HL-60 (cell line): ENCODE measurements at places on chromosomes 6 and 20.

DNA sequence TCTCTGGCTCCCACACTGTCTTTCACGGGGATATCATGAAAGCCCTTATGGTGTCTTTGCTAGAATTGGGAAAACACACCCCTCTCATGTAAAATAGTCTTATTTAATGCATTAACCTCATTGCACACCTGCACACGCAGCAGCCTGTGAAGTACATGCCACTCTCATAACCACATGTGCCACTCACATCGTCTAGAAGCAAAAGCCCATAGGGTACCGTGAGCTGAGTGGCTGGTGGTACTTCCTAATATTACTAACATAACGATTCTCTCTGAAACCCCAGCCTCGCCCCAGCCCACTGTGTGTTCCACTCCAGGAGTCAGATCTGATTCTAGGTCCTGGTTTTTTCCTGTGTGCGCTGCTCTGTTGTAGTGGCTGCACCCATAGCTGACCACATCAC is 9.5 kb upstream of the TMEM242 start:
- no peak for DNase-seq

GRCh38 chr6:142112451-142113061 is 20.2 kb upstream of the GJE1 start:
- peak; percentile 82 for DNase-seq

- no peak for DNase-seq
Observed at GRCh38 chr20:48743807-48744206, 84.0 kb downstream of the PREX1 start.

GRCh38 chr6:43600595-43600994 is 24.6 kb downstream of the POLH start:
- DNase-seq, result no peak

DNA sequence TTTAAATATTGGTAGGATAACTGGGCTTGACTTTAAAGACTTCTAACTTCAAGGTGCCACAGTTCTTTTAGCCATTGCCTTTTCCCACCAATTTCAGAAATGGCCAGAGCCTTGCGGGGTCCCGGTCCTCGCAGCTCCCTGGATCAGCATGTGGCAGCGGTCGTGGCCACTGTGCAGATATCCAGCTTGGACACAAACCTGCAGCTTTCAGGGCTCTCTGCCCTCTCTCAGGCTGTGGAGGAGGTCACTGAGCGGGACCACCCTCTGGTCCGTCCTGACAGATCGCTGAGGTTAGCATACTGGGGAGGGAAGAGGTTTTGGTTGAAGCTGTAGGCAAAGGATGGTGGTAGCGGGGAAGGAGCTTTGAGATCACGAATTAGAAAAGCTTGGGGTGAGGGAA is 6.4 kb downstream of the CUL9 start:
- no peak for DNase-seq

- DNase-seq, result no peak
Observed at GRCh38 chr6:40205801-40206200, 271.5 kb upstream of the MOCS1 start.

DNA sequence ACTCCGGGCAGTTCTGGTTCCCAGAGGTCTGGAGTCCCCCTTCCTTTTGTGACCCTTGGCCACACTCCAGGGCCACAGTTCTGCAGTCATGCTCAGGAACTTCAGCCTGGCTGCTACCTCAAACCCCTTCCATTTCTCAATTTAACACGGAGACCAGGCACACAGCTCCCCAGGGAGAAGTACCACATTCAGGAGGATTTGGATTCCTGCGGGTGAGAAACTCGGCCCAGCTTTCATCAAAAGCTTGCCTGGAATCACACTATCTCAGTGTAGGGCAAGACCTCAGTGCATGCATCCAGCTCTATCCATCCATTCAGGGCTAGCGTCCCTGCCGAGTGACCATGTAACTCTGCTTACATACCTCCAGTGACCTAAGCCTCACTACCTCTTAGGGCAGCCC is 16.8 kb upstream of the IP6K3 start:
- DNase-seq, result no peak

- no peak for DNase-seq
Observed at GRCh38 chr6:71473926-71474325, 185.3 kb downstream of the OGFRL1 start.

DNA sequence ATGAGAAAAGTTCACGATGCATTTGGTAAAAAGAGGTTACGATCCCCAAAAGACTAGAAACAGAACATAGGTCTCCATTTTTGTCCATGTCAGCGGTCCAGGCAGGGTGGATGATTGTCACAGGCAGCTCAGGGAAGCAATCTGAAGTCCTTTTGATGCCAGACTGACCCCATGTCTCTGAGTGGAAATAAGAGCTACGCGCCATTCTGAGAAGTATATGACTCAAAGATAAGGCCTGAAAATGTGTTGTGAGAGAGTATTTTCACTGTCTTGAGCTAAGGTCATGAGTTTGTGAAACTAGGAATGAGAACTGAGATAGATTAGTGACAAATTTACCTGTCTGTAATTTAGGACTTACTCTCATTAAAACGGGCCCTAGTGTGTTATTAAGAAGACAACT is 69.5 kb downstream of the LYRM4 start:
- DNase-seq, result no peak

- no peak for DNase-seq
Observed at GRCh38 chr6:74597840-74598239, 608.0 kb downstream of the COL12A1 start.

DNA sequence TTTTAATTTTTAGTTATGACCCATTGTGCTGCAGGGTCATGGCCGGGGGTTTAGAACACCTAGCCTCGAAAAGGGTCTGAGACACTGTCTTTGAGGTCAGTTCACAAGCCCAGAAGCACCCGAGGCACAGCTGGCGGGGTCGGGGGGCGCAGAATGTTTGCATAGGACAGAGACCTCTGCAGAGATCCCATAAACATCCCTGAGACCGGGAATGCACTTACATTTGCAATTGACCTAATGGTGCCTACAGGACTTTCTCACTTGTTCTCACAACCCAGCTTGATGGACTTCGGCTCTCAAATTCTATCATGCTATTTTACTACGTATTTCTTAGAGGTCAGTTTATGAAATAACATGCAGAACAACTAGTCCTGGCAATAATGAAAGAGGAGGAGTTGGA is 33.5 kb upstream of the FOXC1 start:
- no peak for DNase-seq

DNA sequence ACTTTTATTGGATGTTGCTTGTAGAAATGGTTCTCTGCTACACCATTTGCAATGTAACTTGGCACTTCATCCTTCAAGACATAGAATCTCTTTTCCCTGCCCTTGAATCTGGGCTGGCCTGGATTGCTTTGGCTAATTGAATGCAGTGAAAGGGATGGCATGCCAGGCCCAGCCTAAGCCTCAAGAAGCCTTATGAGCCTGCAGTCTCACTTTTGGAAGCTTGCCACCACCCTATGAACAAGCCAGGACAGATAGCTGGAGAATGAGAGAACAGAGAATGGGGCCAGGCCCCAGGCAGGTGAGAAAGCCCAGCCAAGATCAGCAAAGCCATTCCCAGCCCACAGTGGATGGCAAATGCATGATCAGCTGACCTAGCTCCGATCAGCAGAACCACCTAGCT is 350.7 kb upstream of the RNF24 start:
- DNase-seq, result no peak

GRCh38 chr20:47796971-47797370 is 11.7 kb upstream of the SULF2 start:
- DNase-seq, result no peak

GRCh38 chr20:46062151-46062550 is 27.6 kb downstream of the NCOA5 start:
- DNase-seq, result no peak

DNA sequence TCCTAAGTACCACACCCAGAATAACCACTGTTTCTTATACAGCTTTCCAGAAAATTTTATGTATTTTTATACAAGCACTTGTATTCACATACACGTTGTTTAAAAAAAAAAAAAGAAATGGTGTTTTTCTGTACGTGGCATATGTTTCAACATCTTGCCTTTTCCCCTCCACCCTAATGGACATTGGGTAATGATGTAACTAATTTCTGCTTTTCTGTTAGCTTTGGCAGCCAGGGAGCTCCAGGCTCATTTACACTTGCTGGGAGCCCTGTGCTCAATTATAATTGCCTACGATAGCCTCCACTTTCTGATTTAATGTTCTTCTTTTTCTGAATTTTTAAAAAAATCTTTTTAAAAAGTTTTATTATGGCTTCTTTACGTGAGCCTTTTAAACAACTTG is 352.4 kb downstream of the UTRN start:
- DNase-seq, result peak; percentile 24

- peak; percentile 86 for DNase-seq
Observed at GRCh38 chr20:25077610-25078169, 4.3 kb downstream of the VSX1 start.

- no peak for DNase-seq
Observed at GRCh38 chr6:130216620-130217019, 6.1 kb downstream of the SAMD3 start.

- DNase-seq, result no peak
Observed at GRCh38 chr6:161246725-161247124, 27.1 kb downstream of the AGPAT4 start.

DNA sequence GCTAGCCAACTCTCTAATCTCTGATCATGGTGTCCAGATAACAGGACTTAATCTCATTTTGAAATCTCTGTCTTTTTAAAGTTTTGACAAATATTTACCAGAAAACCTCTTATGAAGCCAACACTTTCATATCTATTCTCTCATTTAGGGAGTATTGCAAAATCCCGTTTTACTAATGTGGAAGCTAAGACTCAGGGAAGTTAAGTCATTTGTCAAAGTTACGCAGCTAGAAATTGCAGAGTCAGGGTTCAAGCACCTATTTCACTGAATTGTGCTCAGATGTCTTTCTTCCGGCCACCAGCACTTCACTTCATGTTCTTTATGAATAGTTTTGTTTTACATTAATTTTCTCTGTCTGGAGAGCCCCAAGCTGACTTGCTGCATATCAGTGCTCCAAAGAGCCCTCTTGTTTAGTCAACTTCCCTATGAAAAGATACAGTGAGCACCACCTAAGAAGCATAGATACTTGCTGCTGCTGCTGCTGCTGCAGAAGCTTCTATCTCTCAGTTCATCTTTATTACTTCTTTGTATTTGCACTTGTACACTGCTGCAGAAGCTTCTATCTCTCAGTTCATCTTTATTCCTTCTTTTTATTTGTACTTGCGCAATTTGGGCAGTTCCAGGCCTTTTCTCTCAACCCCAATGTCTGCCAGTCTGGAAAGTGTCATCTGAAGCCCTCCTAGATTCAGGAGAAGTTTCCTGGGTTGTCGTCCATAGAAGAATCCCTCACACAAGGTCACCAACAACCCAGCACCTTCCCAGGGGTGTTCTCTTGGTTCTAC is 329.7 kb downstream of the MAFB start:
- DNase-seq, result no peak

- DNase-seq, result peak; percentile 53
Observed at GRCh38 chr6:108142240-108142639, 23.6 kb upstream of the NR2E1 start.

DNA sequence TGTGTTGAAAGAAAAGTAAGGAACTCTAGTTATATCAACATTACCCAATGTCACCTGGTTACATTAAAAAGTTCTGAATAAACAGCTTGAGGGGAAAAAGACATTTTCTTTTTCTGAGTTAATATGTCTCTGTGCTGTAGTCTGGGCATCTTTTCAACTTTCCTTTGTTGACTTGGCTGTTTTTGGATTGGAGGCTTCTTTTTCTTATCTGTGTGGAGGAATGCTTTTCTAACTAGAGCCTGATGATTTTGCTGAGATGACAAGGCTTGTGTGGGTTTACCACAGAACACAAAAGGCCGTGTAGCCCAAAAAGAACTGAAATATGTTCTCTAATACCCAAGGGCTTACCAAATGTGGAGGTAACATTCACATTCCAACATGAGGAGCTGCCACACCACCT is 161.8 kb downstream of the KCNQ5 start:
- no peak for DNase-seq

- no peak for DNase-seq
Observed at GRCh38 chr6:73612611-73613010, 41.2 kb downstream of the SLC17A5 start.

DNA sequence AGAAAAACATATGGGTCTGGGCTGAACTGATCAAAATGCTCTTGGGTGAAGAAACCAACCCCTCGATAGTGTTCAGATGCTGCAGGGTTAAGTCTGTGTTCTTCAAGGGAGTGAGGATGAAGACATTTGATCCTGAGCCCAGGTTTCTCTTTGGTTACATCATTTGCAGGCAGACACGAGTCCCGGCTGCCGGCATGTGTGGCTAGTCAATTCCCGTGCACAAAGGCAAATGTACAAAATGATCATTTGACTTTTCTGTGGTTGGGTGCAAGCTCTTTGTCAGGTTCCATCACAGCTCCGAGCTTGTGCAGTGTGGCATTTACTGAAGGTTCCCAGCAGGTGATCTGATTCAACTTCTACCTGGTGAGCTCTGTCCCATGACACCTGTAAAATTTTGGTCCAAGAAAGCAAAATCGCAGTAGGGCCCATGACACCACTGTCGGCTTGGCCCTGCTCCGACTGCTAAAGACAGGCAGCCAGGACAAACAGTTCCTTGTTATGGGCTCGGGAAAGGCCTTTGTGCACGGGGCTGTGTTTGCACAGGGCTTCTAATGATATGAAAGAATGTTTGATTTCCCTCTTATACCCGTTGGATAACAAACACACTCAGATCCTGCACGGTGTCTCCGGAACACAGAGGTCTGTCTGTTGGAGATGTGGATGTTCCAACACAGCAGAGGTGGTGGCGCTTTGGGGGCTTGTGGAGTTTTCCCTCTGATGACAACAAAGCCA is 46.9 kb downstream of the GJA10 start:
- DNase-seq, result no peak

GRCh38 chr6:1267790-1268762 is 43.8 kb upstream of the FOXQ1 start:
- no peak for DNase-seq

- no peak for DNase-seq
Observed at GRCh38 chr6:79240509-79240908, 6.0 kb upstream of the HMGN3 start.

- no peak for DNase-seq
Observed at GRCh38 chr6:33128318-33128717, 52.5 kb downstream of the HLA-DPB1 start.

GRCh38 chr6:125834348-125834747 is 43.6 kb downstream of the NCOA7 start:
- no peak for DNase-seq

- no peak for DNase-seq
Observed at GRCh38 chr6:42239736-42240375, 22.2 kb upstream of the MRPS10 start.

GRCh38 chr20:57114290-57115005 is 152.0 kb downstream of the BMP7 start:
- no peak for DNase-seq

DNA sequence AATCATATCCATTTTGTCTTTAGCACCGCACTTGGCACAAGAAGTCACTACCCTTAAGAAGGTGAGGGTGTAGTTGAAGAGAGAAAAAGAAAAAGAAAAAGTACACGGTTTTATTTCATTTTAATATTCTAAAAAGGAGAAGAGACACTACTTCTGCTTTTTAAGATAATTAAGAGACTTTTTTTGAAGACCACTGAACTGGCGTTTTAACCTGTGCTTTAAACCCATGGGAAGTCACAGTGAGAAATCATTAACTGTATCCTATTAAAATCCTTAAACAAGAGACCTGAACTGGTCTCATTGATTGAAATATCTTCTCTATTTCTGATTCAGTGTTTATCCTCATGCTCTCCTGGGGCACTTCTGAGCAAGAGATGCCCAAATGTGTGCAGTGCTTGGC is 243.5 kb downstream of the TMEM242 start:
- DNase-seq, result no peak

- peak; percentile 65 for DNase-seq
Observed at GRCh38 chr6:46781478-46782378, 11.5 kb upstream of the MEP1A start.
